Iris pigment epithelial cell (primary cell): ENCODE measurements at places on chromosomes 16 and 17.

GRCh38 chr17:7133424-7133823 lies 18.8 kb upstream of the ASGR2 start:
- no peak for DNase-seq

DNA sequence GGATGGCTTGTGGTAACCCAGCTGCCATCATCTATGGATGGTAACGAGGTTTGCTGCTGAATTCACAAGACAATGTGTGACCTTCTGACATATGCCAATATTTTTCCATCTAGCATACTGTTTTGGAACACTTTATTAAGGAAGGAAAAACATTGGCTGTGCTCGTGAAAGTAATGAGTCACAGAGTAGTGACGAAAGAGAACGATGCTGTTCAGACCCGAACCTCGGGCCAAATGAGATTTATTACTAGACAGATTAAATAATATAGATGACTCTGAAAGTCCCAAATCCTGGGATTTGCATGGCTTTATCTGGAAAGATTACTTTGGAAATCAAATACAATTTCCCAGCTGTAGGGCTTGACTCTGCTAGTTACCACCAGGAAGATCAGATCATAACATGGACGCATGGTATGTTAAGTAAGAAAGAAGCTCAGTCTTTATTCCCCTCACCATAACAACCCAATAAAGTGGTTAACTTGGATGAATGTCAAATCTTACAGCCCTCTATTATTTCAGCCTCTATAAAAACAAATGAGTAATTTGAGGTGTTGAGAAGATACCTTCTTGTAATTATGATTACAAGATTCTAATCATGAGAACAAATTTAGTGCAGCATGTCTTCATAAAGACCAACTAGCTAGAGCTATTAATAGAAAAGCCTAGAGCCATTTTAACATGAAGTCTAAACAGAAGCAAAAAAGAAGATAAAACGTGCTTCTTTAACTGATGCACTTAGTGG lies 32.6 kb downstream of the ERN1 start:
- DNase-seq, result peak; percentile 72

DNA sequence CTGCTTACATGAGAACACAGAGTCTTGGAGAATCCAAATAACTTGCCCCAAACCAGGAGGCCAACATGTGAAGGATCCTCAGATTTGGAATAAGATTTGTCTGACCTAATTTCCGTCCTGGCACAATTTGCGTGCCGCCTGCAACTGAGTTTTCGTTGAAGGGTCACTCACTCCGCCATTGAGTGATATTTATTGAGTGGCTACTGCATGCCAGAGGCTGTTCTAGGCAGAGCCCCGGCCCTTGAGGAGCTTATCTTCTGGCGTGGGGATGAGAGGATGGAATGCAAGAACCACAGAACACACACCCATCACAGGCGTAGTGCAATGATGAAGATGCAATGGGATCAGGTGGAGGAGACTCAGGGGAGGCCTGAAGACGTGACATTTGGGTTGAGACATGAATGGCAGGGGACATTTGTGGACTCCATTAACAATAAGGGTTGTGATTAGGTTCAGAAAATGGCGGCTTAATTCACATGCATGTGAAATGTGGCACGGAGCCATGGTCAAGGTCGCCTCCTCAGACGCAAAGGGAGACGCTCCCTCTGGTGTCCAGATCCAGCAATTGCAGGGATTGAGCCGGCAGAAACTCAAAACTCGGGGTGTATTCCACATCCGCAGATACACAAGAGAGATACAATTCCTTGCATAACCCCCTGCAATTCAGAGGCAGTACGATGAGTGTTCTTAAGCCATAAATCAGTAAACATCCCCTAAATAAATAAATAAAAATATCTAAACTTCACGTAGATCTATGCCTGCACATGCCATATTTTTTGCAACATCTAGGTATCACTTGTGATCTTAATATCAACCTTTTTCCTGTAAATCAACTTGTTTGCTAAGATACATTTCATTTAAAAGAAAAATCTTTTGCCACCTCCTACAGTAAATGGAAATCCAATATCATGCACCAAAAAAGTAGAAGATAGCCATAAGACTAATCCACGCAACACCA lies 57.9 kb upstream of the CACNG4 start:
- DNase-seq, result peak; percentile 79

GRCh38 chr17:38867179-38867967 lies 2.5 kb upstream of the LASP1 start:
- DNase-seq, result peak; percentile 67

DNA sequence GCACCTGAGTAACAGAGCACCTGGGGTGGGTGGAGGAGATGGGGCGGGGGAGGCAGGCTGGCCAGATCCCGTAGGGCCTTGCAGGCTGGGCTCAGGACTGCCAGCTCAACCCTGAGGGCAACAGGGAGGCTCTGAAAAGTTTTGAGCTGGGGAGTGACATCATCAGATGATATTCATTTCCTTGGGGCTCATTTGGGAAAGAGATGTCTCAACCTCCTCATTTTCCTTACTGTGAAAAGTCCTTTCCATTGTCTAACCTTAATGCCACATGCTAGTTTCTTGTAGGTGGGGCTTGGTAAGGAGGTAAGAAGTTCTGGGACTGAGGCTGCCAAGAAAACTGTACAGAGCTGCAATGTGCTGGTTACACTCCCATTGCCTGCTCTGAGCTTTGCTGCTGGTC lies 3.7 kb downstream of the TNS4 start:
- no peak for DNase-seq

DNA sequence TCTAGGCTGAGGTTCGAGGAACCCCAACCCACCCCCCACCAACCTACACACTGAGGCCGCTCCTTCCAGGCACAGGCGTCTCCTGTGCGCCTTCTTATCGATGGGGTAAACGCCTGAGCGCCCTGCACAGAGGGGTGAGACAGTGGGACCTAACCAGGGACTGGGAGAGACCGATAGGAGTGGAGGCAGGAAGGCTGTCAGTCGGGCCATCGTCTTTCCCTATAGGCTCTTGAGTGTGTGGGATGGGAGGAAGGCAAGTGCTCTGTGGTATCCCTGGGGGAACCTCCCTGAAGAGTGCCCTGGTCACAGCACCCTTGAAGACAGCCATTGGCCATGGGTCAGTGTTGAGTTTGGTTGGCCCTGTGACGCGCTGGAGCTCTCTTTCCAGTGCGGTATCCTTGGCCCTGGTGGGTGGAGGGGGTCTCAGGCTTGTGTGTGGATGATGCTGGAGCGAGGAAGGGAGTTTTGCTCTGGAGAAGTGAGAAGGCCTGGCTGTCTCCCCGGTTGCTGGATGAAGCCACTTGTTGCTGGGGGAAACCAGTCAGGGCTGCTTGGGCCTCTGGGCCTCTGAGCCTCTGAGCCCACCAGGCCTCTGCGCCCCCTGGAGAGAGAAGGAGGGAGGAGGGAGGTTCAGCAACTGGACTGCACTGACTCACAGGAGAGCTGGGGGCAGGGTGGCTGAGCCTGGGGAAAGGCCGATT lies 1.7 kb downstream of the GPRC5C start:
- no peak for DNase-seq

DNA sequence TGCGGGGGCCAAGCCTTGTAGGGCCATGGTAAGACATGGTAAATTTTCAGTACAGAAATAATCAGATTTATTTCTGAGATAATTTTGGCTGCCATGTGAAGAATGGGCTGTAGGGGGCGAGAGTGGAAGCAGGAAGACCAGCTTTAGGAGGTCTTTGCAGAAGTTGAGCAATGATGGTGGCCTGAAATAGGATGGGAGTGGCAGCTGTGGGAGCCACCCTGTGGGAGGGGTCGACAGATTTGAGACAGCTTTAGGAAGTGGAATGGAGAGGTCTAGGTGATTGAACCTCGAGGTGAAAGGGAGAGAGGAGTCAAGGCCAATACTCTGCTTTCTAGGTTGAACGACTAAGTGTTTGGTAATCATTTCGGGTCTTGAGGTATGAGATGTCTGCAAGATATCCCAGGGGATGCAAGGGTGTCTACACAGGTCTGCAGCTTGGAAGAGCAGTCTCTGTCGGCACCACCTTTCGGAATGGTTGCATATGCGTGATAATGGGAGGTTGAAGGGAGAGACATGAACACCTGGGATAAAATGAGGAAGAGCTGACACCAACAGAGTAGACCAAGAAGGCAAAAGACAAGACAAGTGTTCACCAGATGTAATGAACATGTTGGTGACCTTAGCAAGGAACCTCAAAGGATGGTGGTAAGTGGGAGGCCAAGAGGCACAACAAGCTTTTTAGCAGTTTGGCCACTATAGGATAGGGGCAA lies 4.2 kb upstream of the ATXN7L3 start:
- peak; percentile 50 for DNase-seq

DNA sequence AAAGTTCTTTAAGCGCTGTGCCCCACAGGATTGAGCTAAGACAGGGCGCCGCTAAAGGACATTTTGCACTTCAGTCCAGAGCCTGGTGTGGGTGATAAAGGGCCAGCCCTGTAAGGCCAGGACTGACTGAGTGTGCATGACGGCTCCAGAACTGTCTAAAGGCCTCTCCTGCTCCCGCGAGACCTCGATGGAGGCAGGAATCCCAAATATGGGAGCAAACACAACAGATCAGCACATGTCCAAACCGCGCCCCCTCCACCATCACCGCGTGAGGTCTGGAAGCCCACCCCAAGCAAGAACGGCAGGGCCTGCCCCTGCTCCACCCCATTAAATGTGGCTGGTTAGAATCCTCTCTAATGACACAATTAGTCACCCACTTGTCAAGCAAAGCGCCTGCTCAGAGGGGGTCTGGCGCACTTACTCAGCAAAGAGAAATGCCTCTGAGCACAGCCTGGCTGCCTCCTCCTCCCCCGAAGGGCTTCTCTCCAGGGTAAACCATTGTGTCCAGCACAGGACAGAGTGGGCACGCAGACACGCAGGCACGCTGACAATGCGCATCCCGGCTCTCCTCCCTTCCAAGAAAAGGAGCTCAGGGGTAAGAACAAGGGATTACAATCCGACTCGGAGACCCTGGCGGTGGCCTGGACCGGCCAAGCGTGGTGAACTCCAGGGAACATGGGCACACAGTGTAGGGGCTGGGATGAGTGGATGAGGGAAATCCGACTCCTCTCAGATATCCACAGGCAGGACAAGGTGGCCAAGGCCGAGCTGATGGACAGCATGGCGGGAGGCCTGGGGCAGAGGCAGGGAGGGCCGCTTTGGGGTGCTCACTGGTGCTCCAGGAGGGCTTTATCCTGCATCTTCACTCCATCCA lies 1.5 kb downstream of the MXRA7 start:
- DNase-seq, result peak; percentile 97

- peak; percentile 14 for DNase-seq
These were observed 229.9 kb downstream of the ABCC12 start for GRCh38 chr16:47925811-47926460.

- no peak for DNase-seq
These were observed 27.8 kb downstream of the USP36 start for GRCh38 chr17:78812855-78813254.

DNA sequence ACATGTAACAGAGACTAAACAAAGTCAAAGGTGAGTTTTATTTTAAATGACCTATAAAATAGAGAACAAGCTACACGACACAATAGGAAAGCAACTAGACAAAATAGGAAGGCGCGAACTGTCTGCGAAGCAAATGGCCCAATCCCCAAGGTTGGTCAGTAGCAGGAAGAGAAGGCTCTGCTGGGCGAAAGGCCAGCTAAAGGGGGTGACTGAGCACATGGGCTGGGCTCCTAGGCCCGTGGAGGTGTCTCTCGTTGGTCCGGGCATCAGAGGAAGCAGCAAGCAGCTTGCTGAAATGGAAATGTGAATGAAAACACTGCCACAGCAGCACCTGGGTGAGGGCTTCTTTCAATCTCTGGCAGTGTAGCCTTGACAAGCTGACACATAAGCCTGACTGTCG lies 129.4 kb downstream of the ZNF778 start:
- no peak for DNase-seq
